ENCODE measurements at places on chromosomes 3 and 15. TPM values are rescaled to one million over a fixed set of nuclear protein-coding genes. Genes with fewer than 3 reads are reported as not detected.

- DNase-seq = peak; percentile 26
These were observed 457.1 kb downstream of the SQOR start for GRCh38 chr15:46091860-46092450.

The CFAP20DC gene
- 3.2 TPM for polyA plus RNA-seq

The SEMA3G gene
- polyA plus RNA-seq = 0.06 TPM

The RTP4 gene
- 0.06 TPM for polyA plus RNA-seq

- no peak for DNase-seq
These were observed 342.3 kb upstream of the SGO1 start for GRCh38 chr3:20528180-20528770.

DNA sequence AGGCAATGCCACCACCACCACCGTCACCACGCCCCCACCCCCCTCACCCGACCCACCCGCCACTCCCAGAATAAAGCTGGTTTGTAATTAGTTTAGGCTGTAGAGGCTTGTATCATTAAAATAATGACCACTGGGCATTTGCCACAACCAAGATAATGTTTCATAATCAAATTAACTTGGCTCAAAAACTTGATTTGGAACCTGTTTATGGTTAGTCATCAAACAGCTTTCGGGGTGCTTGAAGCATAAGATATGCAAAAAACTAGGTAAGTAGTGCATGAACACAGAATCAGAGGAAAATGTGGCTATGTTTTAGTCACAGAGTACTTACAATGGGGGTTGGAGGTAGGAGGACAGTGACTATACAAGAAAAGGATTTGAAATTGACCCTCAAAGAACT lies 115.1 kb downstream of the FHIT start:
- DNase-seq = peak; percentile 12

The TUSC7 gene
- not detected for polyA plus RNA-seq

DNA sequence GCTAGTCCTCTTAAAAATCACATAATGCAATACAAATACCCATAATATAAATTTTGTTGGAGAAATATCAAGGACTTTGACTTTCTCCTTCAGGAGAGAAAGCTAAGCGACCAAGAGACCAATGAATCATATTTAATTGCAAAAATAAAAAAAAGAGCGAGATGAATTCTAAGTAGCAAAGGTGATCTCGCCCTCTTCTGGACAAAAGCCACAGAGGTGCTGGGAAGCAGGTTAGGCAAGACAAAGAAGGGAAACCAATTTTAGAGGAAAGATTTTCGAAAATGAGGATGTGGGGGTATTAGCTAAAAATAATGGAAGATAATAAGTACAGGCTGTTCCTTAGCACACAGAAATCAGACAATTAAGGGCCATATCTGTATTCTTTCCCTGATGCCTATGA lies 111.4 kb upstream of the PLAAT1 start:
- DNase-seq = no peak

DNA sequence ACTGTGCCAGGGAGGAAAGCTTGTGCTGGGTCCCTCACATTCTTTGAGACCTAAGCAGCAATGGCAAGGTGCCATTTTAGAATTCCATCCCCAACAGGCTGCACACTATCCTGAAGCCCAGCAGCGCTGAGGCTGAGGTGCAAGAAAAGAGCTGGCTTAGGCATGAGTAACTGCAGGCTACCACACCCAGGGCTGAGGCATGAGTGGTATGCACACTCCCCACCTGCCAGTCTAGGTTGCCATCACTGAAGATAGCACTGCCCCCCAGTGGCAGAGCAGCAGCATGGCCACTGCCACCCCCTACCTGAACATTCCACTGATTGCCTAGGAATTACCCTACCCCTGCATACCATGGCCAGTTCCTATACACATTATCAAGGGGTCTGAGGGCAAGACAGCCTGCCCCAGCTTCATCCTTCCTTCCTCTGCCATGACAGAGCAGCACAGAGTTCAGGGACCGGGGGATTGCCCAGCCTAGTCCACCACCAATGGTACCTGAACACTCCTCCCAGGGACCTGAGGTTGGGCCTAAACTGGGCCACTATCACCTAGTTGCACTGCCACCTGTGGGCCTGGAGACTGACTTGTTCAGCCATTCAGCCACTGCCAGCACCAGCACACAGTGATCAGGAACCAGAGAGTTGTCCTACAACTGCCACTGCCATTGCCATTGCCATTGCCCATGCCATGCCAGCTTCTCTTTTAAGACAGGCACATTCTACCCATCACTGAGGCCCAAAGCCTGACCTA lies 129.8 kb downstream of the SATB1 start:
- DNase-seq = peak; percentile 92

GRCh38 chr3:46959161-46959511 lies 17.4 kb downstream of the CCDC12 start:
- DNase-seq = no peak

The TNNC1 gene
- 0.19 TPM for polyA plus RNA-seq

DNA sequence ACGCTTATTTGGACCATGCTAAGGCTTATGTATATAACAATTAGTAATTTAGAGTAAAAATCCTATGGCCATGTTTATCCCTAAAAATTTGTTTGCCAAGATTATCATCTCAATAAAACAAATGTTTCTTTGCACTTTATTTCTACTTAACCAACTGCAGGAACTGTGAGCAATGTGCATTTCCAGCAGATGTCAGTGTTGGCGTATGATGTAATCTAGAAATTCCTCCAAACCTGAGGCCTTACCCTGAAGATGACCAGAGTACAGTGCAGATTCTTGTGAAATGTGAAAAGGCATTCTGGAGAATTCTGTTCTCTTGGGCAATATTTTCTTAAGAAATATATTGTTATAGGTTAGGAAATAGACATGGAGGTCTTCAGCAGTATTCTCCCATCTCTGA lies 205.9 kb downstream of the MBNL1 start:
- peak; percentile 57 for DNase-seq

The ADGRG7 gene
- not detected for polyA plus RNA-seq

- DNase-seq = peak; percentile 32
These were observed 692.7 kb upstream of the ALCAM start for GRCh38 chr3:104673981-104674380.

Measured in foreskin keratinocyte (primary cell).